WERI-Rb-1 (cell line): ENCODE measurements at places on chromosomes 4 and X.

GRCh38 chr4:13396161-13396560 is 88.0 kb downstream of the RAB28 start:
- no peak for DNase-seq

GRCh38 chrX:15524417-15524816 is 23.8 kb downstream of the BMX start:
- no peak for DNase-seq

- DNase-seq: no peak
These were observed 59.8 kb downstream of the PACRGL start for GRCh38 chr4:20760053-20760452.

DNA sequence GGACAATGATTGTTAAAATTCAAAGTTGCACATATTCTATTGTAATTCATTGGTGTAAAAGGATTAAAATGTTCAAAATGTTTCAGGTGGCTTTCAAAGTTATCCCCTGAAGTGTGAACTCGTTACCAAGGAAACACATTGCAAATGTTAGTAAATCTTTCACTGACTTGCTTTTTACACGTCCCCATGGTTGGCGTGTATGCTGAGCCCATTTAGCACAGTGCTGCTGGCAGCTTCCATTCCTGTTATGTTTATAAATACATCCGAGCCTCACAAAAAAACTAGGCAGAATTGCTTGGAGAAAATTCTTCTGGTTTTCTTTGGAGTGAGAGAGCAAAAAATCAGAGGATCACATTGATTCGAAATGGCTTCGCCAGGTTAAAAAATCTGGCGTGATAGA is 105.9 kb upstream of the HPGD start:
- no peak for DNase-seq

DNA sequence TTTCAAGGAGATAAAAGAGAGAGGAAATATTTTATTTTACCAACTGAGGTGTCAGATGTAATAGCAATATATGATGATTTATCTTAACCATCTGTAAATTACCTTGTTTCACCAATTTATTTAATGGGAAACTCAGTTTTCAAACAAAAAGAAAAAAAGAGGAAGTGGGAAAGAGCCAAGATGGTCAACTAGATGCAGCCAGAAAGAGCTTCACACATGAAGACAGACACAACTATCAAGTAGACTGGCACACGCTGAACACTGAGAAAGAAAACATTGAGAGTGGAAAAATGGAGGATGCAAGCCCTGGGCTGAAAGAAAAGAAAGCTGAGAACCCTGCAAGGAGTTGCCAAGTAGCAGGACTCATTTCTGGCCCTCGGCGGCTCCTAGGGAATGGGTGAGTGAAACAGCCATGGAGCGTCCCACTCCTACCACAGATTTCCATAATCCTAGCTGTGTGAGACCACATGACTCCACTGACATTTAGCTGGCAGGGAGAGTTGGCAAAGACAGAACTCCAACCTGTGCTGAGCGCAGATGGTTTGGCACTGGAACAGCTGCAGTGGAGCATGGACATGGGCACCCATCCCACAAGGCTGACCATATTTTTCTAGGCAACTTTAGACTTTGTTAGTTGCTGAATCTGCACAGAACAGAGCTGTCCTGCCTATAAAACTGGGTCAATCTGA is 409.3 kb downstream of the FAM47B start:
- DNase-seq: no peak

DNA sequence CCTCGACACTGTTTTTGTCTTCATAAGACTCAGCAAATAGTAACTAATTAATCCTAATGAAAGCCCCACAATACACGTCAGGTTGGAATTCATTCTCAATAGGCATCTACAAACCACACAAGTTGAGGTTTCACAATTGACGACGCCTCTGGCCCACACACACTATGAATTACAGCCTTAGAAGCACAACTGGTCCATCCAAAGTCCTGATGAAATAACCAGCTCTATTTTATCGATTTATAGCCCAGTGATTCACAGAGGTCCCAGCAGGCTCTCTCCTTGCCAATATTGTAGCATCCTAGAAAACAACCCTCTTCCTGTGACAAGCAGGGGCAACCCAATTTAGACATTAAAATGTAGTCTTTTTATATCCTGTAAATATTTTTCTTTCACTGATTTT is 112.1 kb downstream of the NR3C2 start:
- no peak for DNase-seq

DNA sequence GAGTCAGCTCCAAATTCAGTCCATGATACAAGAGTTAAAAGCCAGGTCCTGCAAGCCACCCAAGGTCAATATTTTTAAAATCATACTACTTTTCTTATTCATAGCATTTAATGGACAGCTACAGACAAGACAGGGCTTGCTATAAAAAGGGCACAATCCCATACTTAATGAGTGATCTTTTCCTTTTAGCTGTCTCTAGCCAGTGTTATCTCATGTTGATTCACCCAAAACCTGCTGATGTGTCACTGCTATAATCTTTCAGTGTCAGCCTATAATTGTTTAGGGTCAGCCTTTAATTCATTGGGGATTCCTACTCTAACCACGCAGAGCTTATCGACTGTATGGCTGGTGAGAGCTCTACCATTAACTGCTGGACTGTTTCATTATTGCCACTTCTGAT is 51.2 kb upstream of the HCCS start:
- DNase-seq: no peak

DNA sequence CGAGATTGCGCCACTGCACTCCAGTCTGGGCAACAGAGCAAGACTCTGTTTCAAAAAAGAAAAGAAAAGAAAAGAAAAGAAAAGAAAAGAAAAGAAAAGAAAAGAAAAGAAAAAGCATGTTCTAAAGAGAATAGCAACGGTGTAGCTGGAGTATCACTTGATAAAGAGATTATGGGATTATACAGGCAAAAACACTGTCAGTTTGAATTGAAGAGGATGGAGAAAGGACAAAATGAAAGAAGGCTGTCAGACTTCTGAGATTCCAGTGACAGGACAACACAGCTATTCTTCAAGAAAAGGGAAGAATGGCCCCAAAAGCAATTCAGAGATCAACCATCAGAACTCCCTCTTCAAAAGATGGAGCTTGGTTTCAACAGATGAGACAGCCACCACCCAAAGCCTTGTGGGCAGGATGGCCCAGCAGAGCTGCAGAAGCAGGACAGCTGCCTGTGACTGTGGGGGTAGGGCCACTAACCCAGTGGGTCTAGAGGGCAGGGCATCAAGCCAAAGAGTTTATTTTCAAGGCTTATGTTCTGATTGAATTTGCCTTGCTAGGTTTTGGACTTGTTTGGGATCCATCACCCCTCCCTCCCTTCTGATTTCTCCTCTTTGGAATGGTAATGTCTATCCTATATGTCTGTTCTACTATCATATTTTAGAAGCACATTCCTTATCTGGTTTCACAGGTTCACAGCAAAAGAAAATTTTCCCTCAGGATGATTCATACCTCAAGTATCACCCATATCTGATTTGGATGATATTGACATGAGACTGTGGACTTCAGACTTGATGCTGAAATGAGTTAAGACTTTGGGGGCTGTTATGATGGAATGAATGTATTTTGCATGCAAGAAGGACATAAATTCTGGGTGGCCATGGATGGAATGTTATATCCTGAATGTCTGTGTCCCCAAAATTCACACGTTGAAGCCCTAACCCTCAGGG is 17.5 kb downstream of the RFC1 start:
- peak; percentile 65 for DNase-seq

GRCh38 chrX:109537324-109537665 is 651 bp downstream of the NXT2 start:
- DNase-seq: no peak

DNA sequence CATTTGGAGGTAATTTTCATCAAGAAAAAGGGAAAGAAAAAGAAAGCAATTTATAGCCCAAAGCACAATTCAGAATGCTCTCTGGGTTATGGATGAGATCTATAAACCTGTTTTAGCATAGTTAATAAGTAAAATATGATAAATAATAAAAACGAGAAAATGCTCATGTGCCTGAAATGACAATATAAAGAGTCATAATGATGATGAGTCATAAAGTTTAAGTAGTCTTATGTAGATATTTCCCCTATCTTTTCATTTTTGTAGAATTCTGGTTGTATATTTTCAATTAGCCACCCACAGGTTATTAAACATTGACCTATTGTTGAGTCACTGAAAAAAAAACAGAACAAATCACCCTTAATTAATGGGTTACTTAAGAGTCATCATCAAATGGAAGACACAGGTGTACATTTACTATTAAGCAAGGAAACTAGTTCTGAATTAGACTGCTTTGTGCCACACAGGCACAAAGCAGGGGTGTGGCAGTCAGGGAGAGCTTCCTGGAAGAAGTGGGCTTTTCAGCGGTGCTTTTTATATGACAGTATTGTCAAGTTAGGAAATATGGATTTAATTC is 29.3 kb downstream of the BEND4 start:
- DNase-seq: no peak

- DNase-seq: no peak
These were observed 135.8 kb upstream of the NDST3 start for GRCh38 chr4:117898496-117898895.

GRCh38 chrX:117765211-117765610 is 351.4 kb downstream of the KLHL13 start:
- no peak for DNase-seq

DNA sequence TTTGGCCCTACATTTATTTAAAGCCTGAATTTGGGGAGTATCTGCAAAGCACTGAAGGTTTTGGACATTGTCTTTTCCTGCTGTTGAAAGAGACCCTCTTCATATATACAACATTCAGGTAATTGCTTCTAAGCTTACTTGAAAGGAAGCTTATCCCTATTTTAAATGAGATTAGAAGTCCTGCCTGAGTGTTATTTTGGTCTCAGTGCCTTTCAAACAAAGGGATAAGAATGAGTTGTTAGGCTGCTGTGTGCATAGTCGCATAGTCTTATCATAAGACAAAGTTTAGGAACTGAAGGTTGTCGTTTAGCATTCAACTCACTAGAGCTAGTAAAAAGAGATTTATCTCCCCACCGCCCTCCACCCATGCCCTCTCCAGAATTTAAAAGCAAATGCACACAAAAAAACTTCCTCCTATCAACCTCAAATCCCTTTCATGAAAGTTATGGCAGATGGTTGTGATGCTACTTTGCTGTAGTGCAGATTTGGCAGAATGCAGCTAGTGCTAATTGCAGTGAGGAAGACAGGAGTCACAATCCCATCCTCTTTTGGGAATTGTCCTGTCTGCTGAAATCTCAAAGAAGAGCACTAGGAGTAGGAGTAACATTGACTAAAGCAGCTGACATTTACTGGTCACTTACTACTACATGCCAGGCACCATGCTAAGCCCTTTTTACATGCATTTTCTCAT is 5.8 kb downstream of the HERC3 start:
- no peak for DNase-seq

- DNase-seq: no peak
These were observed 129.1 kb upstream of the STIM2 start for GRCh38 chr4:26731351-26732035.

DNA sequence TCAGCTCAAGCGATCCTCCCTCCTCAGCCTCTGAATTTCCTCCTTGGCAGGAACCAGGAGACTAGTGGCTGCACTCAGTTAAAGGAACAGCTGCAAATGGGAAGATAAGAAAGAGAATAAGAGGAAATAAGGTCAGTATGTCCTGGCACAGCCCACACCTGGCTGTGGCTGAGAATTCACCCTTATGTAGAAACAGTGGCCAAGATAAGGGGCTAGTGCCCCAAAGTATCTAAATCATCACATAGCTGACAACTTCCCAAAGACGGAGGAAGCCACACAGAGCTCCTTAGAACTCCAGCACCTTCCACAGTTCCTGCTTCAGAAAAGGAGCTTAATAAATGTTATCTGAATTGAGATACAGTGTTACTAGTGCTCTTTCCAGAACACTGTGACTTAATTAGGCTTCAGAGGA is 2.3 kb upstream of the CHIC2 start:
- DNase-seq: no peak

GRCh38 chr4:185343726-185344581 is 51.8 kb downstream of the LRP2BP start:
- DNase-seq: peak; percentile 68

DNA sequence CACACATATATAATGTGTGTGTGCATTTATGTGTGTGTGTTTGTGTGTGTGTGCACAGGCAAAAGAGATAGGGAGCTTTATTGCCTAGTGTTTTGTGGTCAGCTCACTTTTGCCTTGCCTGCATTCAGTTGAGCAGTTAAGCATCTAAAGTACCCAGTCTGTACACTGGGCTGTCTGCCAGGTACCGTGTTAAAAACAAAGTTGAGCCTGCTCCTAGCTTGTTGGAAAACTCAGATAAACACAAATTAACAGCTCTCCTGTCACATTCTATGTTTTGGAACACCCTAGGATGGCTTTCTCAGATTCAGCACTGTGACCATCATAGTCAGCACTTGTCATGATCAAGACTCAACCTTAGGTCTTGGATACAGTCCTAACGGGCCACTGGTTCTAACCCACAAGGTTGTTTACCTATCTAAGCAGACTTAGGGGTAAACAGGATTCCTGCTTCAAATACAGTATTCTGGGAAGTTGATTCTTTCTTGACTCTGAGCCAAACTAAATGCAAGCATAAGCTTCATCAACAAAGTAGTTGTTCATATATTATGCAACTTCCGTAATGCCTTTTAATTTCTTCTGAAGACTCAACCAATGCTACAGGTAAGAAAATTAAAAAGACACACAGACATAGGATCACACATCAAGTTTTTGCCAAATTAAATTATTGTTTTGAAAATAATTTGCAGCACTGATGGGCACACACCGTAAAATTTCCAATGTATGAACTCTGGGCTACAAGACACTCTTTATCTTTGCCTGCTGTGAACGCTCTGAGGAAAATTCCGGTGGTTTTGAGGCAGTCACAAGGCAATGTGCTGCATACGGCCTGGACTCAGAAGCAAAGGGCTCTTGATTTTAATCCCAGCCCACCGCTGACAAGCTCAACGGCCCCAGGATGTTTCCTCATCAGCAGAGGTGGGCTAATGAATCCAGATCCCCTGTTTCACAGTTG is 11.3 kb upstream of the CD99 start:
- DNase-seq: no peak

DNA sequence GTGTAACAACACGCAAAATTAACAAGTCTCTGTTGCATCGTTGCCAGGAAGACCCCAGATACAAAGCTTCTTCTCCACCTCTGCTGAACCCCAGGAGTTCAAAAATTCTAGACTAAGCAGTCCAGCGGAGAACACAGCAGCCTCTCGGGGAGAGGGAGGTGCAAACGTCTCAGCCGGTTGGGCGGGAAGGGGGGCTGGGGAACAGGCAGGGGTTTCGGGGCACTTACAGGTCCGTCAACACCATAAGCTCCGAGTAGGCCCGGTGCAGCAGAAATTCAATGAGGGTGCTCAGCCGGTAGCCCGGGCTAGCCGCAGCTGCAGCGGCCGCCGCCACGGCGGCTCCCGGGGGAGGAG is 394 bp downstream of the MED14 start:
- peak; percentile 49 for DNase-seq

GRCh38 chr4:10333942-10334341 is 123.3 kb downstream of the ZNF518B start:
- DNase-seq: no peak

GRCh38 chr4:3470244-3471097 is 7.4 kb downstream of the DOK7 start:
- no peak for DNase-seq

GRCh38 chr4:137572163-137572562 is 39.9 kb upstream of the PCDH18 start:
- DNase-seq: no peak

- no peak for DNase-seq
These were observed 36.5 kb downstream of the INPP4B start for GRCh38 chr4:142809559-142809958.

- no peak for DNase-seq
These were observed 85.2 kb downstream of the PRRG1 start for GRCh38 chrX:37434362-37434761.

GRCh38 chrX:145178268-145178667 is 69.0 kb upstream of the SPANXN1 start:
- no peak for DNase-seq

- DNase-seq: no peak
These were observed 88.0 kb downstream of the FNIP2 start for GRCh38 chr4:158856852-158857251.
